NCI-H1694 treated with DMSO at 0.1 percent for 48 hours (cell line): ENCODE measurements at places on chromosomes 11 and 22.

DNA sequence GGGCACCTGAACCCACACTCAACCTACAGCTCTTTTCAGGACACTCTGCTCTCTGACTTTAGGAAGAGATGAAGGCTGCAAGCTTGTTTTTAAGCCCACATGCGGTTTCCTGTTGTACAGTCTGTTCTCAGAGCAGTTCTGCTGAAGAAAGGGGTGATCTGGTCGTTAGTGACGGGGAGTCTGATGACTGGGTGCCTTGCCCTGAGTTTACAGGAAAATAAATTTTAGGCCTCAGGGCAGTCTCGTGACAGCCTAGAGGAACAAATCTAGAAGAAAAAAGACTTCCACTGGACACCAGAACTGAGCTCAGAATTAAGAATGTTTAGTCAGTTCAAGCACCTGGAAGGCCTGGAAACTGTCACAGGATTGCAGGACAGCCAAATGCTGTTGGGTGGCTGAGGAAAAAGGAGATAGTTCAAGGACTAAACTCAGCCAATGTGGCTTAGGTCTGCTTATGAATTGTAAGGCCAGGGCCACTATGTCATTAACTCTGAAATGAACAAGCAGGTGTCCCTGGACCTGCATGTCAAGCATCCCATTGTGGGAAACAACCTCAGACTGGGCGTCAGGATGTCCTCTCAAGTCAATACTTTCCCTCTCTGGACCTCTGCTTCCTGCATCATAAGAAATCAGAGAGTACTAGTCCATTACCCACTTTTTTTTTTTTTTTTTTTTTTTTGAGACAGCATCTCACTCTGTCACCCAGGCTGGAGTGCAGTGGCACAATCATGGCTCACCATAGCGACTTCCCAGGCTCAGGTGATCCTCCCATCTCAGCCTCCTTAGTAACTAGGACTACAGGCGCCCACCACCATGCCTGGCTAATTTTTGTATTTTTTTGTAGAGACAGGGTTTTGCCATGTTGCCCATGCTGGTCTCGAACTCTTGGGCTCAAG lies 5.7 kb downstream of the PIK3IP1 start:
- no peak for DNase-seq

DNA sequence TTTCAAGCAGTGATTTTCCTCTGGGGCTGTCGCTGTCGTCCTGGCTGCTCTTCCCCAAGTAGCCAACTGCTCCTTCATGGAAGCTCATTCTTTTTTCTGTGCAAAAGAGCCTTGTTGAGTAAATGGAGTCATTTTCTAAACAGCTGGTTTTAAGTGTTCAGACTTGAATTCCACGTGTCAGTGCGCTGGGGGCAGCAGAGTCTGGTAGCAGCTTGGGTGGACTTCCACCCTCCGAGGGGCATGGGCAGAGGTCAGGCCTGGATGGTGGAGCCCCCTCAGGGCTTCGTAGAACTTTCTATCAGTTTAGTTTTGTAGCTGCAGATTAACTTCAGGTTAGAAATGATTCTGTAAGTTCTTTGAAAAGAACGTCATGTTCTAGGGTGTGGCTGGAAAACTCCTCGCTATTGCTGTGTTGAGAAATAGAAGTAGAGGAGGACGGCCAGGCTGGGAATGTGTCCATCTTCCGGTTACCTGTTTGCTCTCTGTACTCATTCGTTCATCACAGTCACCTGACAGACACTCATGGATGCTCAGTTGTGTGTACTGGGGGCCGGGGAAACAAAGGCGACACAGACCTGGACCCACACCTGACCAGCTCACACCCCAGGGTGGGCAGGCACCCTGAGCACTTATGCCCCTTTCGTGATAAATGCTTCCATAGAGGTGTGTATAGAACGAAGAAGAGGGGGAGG lies 270.7 kb downstream of the TBC1D22A start:
- DNase-seq, result no peak

DNA sequence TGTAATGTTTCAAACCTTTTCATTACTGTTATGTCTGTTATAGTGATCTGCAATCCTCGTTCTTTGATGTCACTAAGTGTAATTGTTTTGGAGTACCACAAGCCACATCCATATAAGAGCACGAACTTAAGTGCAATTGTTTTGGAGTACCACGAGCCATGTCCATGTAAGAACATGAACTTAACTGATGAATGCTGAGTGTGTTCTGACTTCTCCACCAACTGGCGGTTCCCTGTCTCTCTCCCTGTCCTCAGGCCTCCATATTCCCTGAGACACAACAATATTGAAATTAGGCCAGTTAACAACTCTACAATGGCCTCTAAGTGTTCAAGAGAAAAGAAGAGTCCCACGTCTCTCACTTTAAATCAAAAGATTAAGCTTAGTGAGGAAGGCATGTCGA lies 23.5 kb downstream of the TESMIN start:
- DNase-seq, result no peak

GRCh38 chr22:41513391-41513790 lies 30.9 kb downstream of the POLR3H start:
- DNase-seq, result no peak

DNA sequence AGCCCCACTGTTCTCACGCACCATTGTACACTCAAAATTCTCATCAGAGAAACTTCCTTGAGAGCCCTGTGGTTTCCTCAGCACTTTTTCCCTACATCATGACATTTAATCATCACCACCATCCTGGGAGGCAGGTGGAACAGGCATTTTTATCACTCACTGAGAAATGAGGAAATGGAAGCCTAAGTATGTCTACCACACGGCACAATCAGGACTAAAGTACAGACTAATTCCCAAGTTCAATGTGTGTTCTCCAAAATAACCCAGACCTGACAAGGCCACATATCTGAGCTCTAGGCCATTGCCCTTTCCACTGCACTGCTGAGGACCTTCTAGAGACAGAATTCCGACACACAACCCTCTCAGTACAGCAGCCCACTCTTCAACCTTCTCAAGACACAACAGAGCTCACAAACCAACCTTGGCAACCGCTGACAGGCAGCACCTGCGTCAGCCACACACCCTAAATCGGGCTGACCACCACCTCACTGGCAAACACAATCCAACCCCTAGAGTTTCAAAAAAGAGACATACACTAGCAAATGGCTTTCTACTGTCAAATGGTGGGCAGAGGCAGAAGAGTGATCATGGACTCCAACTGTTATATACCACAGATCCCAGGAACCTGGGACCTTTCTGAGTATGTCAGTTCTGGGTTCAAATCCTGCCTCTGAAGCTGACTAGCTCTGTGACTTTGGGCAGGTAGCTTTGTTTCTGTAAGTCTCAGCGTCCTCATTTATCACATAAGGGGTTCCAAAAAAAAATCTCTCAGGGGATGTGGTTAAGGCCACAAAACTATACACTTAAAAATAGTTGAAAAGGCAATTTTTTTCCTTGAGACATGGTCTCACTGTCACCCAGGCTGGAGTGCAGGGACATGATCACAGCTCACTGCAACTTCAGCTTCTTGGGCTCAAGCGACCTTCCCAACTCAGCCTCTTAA lies 16.3 kb downstream of the SMCO4 start:
- no peak for DNase-seq

GRCh38 chr11:110859240-110859840 lies 147.1 kb upstream of the ARHGAP20 start:
- DNase-seq, result no peak

- DNase-seq, result no peak
Observed at GRCh38 chr11:64224891-64225607, 937 bp downstream of the TRPT1 start.

DNA sequence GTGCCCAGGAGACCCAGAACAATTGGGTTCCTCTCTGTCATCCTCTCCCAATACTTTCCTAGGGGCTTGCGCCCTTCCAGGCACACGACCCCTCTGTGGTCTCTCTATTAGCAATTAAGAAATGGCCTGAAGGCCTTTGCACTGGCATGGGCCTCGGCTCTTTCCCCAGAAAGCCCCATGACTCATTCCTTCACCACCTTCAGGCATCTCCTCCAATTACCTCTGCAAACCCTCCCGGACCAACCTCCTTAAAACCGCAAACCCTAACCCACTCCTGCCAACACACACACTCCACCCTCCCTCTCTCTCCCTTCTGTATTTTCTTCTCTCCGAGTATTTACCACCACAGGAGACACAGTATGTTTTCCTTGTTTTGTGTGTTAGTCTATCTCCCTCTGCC lies 36.7 kb downstream of the LARGE1 start:
- no peak for DNase-seq

DNA sequence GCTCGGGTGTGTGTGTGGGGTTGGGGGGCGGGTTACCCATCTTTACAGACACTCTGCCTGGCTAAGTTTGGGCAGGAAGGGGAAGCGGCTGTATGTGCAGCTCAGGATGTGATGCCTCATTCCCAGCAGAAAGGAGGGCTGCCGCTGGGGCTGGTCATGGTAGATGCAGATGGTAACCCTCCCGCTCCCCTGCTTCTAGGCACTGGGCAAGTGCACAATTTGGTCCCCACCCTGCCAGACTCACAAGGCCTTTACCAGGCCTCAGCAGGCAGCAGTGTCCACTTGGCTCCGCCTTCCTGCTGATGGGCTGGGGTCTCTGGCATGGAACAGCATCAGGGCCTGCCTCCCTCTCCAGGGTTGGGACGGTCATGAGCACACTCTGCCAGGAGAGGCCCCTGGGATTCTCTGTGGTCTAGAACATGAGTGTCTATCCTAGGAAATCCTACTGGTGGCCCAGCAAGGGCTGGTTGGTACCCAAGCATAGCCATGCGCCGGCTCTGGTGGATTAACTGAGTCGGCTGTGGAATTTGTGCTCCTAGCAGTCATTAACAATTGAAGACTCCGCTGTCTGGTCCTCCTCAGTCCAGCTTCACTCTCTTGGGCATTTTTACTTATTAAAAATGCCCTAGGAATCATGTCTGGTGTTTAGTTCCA lies 4.2 kb downstream of the LMO1 start:
- DNase-seq, result no peak

GRCh38 chr11:133153031-133153430 lies 379.3 kb downstream of the OPCML start:
- no peak for DNase-seq

DNA sequence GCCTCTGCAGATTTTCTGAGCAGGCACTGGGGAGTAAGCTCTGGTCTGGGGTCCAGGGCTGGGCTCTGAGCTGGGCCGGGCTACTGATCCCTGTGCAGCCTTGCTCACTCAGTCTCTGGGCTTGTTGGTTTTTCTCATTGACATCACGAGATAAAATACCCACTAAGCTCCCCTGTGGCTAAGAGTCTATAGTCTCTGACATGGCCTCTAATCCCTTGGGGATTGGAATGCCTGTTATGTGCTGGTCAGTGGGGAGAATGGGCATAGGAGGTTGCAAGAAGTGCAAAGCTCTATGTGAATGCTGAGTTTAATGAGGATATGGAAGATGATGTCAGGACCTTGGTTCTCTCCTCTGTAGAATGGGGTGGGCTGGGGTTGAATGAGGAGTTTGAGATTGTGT lies 23.3 kb downstream of the ELF5 start:
- no peak for DNase-seq

DNA sequence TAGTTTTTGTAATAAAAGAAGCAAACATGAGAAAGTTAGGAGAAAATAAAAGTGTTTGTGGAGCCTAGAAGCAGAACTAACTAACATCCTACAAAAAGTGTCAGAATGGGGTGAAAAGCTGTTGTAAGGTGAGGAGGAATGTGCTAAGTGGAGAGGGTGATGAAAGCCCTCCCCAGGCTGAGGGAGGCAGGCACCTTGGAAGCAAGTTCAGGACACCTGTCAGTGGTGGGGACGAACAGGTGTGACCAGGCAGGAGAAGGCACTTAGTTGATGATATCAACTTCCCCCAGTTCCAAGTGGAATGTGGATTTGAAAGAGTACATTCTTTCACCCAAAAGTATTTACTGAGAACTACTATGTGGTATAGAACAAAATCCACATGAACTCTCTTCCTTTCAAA lies 18.7 kb upstream of the BMAL1 start:
- no peak for DNase-seq

DNA sequence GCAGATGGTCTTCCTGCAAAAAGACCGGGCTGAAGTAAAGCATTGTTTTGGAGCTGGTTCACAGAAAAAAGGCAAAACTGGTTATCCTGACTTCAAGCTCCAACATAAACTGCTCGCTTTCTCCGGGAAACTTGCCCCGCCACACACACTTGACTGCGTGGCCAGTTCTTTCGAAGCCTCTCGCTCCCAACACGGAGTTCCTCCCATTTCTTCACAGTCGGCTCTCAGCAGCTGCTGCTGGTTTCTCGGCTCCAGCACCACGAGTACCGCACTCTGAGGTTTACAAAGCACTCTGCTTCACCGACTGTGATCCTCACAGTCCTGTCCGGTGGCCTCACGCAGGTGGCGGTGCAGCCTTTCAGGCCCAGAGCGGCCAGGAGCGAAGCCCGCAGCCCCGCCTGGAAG lies 264 bp downstream of the CHEK1 start:
- no peak for DNase-seq

- no peak for DNase-seq
Observed at GRCh38 chr11:72014761-72015320, 16.1 kb downstream of the IL18BP start.

- DNase-seq, result no peak
Observed at GRCh38 chr11:1844221-1845094, 5.7 kb downstream of the TNNI2 start.

GRCh38 chr11:9982127-9982795 lies 311.8 kb downstream of the SBF2 start:
- peak; percentile 65 for DNase-seq

DNA sequence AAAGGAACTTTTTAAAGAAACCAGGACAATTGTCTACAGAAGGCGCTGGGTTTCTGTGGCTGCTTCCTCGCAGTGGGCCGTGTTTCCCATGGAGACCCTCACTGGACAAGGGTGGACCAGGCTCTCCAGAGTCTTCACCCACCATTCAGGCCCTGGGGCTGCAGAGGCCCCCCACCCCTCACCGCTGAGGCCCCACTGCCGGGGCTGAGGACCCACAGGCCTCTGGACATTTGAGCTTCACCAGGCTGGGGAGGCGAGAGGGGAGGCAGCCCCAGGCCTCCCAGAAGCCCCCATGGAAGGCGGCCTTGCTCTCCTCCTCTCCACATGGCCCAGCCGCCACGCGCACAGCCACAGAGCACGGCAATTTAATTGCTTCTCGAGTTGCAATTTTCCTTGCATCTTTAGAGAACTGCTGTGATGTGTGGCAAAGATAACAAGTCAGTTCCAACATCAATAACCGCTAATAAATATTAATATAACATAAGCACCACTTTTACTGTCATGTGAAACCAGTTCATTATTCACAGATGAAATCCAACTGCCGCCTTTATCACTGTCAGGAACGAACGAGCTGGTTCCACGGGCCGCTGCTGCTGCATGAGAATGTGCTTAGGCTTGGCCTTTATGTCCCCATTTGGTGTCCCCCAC lies 81.0 kb downstream of the PHF21B start:
- no peak for DNase-seq
